ENCODE measurements at places on chromosomes 2 and 18.

DNA sequence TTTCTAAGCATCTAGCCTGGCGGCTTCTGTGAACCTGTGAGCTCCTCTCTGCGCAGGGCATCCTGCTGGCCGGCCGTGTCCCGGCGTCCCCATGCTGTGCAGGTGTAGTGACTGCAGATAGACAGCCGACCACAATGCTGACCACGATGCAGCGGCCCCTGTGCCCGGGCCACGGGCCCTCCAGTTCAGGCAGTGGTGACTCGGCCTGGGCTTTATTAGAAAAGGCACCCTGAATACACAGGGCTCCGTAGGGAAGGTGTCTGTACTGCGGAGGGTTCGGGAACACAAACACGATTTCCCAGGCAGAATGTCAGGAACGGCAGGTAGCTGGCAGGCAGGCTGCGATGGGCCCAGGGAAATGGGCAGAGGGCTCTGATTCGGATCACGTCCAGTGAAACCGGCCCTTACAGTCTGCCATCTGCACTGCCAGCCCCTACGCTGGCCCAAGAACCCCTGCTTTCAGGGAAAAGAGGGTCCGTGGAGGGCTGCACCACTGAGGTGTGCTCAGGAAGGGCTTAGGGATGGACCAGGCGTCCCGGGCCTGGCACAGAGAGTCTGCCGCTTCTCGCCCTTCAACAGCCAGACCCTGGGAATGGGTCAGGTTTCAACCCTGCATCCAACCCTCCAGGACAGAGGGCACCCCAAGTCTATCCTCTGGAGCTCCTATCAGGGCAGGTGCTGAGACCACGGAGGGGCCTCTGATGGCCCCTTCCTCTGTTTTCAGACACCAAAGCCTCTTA is 196.5 kb downstream of the HDAC4 start:
- no peak for DNase-seq

- DNase-seq = no peak
Measured at GRCh38 chr2:112199188-112199587, 55.7 kb downstream of the ZC3H8 start.

DNA sequence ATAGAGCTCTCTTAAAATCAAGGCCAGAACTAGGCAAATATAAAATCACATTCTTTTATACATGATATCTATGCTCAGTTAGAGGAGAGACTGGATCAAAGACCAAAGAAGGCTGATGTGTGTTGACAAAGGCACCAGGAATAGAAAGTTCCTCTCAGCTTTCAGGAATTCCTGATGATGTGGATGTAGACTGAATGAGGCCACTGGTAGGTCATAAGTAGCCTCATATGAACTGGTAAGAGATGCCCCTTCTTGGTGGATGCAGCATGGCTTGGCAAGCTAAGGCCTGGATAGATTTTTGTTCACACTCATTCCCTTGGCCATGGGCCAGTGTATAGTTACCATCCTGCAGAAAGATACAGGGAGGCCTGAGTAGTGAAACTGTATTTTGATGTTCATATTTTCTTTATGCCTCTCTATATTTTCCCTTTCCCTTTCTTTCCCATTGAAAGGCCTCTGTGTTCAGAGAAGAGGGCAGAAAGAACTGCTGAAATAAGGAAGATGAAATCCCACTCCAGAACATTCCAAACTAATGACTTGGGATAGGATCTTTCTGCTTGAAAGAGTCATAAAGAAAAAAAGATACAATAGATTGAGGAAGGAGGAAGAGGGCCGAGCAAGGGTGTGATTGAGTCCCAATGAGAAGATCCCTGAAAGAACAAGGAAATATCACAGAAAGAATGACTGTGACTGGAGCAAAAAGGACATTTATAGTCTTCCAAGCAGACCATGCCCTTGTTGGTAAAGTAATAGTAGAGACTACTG is 2182.7 kb upstream of the PIK3C3 start:
- DNase-seq = no peak

DNA sequence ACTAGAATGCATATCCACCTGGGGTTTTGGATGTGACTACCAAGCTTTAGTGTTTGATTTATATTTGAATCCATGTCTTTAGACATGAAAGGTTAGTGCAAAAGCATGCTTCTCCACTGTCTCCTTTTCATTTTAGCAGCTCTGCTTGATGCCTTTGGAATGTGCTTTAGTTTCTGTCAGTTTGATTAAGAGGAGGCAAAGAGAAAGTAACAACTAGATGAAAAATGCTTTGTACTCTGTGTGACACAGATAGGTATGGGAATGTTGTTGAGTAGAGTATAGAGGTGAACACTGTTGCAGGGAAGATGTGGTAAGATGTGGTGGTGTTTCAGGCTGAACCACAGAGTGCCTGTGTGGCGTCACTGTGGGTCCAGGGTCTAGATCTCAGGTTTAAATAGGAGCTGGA is 19.8 kb downstream of the PIK3C3 start:
- no peak for DNase-seq

DNA sequence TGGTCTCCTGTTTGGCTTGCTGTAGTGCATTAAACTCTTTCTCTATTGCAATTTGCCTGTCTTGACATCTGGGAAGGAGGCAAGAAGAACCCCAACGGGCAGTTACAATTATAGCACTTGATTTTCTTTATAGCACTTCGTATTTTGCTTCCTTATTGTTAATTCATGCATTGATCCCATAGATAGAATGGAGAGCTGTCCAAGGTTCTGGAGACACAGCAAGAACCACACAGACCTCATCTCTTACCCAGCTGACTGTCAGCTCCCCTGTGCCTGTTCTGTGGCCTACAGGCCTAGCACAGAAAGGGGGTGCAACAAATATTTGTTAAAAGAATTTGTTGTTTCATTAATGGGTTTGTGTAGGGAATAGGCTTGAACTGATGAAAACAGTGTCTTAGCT is 194.3 kb downstream of the GALNT1 start:
- DNase-seq = no peak

- no peak for DNase-seq
Measured at GRCh38 chr2:70673041-70673647, 94.9 kb downstream of the ADD2 start.

GRCh38 chr2:45944074-45944473 is 292.6 kb downstream of the PRKCE start:
- no peak for DNase-seq

DNA sequence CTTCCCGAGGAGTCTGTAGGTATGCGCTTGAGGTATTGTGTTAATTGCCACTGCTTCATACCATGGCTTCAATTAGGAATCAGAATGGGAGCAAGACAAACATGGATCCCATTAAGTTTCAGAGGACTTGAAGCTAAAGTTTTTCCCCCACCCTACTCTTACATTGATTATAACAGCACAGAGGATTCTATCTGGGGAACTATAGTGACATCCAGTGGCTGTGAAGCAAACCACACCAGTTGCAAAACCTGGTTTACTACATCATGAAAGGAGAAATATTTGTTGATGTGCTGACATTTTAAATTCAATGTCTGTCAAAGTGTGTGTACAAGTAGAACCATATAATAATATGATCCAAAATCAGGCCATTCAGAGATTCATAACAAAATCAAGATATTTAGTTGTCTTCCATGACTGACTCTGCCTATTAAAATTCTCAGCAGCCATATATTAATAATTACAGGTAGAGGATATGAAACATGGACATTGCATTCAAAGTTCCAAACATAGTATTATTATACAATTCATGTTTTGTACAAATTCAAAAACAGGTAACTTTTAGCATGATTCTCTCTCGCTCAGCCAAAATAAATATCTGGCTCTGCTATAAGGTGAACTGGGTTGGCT is 82.9 kb downstream of the GRB14 start:
- DNase-seq = no peak

GRCh38 chr2:26767894-26768487 is 3.9 kb downstream of the SLC35F6 start:
- no peak for DNase-seq

DNA sequence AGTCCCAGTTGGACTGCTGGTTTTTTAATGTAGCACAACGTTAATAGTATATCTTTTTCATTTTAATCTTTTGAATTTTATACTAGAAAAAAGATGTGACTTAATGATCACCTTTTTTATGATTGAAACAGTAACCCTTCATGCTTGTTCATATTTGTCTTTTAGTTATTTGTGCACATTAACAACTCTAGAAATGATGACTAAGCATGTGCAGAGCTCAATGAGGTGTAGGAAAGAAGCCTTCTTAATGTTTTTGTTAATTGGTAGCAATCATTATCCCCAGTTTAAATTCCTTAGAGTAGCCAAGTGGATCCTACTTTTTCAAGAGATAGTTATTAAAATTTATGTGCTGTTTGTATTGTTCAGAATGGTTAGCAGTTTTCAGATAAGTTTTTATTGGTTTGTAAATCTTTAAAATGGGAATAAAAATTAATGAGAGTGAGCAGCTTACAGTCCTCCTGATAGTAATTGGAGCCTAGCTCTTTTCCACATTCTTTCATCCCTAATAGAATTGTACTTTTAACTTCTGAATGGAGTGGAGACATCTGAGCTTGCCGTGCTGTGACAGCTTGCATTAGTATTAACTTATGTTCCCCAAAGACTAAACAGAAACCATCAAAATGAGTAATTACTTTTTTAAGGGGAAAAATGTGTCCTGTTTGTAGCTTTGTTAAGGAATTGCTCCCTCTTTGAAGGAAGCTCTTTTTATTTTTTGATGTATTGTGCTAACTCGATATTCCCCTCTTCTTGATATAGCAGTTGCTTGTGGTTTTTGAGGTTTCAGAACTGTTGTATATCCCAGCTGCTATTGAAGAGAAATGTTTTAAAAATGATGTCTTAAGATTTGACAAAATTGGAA is 17.3 kb downstream of the PIK3C3 start:
- no peak for DNase-seq

GRCh38 chr18:6543330-6543908 is 128.7 kb upstream of the L3MBTL4 start:
- no peak for DNase-seq

DNA sequence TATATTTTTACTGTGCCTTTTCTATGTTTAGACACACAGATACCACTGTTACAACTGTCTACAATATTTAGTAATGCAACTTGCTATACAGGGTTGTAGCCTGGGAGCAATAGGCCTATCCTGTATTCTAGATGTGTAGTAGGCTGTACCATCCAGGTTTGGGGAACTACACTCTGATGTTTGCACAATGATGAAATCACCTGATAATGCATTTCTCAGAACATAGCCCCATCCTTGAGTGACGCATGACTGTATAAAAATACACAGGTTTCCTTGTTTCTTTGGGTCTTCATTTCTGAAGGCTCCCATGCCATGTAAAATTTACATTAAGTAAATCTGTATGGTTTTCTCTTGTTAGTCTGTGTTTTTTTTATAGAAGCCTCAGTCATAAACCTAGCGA is 270.9 kb upstream of the SKOR2 start:
- DNase-seq = no peak

DNA sequence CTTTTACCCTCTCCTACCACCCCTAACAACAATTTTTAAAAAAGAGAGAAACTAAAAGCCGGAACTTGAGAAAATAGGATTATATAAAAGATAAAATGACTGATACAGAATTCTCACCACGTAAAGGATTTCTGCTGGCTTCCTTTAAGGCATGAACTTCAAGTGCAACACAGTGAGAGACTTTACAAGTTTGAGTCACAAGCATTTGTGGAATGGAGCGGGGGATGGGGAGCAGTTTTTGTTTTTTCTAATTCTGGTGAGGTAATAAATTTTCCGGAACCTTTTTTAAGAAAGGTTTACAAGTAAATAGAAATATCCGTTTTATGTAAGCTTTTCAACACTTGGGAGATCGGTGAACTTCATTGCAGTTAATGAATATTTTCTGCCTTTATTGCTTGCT is 1.8 kb upstream of the CDH2 start:
- DNase-seq = no peak

DNA sequence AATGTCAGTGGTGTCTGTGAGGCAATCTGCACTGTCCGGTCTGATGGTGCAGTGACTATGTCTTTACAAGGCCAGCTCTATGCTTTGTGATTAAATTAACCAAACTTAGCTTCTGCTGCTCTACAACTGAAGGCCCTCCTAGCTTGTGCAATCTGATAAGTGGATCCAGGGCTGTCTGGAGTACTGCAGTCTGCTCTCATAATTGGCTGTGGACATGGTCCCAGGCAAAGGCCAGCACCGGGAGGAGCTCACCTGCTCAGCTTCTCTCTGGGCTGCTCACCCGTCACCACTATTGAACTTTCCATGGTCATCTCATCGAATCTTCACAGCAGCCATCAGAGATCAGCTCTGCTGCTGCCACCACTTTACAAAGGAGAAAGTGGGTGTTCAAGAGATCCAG is 13.0 kb upstream of the APCDD1 start:
- no peak for DNase-seq

DNA sequence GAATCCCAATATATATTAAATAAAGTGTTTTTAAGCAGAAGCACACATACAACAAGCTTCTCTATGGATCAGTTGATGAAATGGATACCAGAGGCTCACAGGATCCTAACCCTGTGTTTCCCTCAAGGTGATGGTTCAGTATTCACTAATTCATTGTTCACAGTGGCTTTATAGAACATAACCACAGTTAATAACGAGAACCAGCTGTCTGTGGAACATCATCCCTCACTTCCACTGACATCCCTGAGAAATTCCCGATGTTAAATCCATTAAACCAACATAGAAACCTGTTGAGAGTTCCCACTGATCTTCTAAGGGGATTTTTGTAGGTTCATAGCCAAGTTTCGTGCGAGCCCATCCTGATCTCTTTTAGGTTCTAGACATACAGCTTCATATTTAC is 29.0 kb downstream of the CCDC195 start:
- DNase-seq = no peak

DNA sequence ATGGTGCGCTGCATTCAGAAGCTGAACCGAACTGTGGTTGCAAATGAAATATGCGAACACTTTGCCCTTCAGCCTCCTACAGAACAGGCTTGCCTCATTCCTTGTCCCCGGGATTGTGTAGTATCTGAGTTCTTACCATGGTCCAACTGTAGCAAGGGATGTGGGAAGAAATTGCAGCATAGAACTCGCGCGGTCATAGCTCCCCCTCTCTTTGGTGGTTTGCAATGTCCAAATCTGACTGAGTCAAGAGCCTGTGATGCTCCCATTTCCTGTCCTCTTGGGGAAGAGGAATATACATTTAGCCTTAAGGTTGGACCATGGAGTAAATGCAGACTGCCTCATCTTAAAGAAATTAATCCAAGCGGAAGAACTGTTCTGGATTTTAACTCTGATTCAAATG is 291.4 kb downstream of the THSD7B start:
- DNase-seq = no peak

DNA sequence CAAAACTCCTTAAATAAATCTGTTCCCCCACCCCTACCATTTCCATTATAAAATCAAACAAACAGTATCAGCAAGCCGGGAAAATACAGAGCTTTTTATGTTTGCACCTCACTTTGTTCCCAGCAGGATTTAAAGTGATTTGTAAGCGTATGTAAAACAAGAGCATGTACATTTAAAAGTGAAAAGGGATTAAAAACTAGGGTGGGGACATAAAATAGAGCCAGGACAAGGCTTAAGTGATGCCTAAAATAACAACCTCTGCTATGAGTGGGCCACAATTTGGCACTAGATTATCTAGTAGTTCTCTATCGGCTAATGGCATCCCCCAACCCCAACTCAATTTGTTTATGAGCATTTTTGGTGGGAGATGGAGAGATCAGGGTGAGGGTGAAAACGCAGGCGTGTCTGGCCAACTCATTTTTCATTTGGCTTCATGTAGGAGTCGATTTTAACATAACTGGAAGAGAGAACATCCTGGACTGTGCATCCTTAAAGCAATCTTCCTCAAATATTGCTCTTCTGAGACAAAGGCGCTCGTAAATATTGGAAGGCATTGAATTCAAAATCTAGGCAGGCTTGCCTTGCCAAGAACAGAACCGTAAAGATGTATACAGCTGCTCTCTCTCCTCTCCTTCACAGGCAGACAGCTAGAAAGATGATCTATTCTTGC is 34.5 kb upstream of the TSPYL6 start:
- DNase-seq = no peak

GRCh38 chr2:128466776-128467175 is 148.1 kb upstream of the HS6ST1 start:
- no peak for DNase-seq

GRCh38 chr2:42298132-42298531 is 62.9 kb downstream of the COX7A2L start:
- DNase-seq = no peak

Measured in immature natural killer cell (primary cell).